COLO829 (cell line): ENCODE measurements at places on chromosomes 11 and 22.

DNA sequence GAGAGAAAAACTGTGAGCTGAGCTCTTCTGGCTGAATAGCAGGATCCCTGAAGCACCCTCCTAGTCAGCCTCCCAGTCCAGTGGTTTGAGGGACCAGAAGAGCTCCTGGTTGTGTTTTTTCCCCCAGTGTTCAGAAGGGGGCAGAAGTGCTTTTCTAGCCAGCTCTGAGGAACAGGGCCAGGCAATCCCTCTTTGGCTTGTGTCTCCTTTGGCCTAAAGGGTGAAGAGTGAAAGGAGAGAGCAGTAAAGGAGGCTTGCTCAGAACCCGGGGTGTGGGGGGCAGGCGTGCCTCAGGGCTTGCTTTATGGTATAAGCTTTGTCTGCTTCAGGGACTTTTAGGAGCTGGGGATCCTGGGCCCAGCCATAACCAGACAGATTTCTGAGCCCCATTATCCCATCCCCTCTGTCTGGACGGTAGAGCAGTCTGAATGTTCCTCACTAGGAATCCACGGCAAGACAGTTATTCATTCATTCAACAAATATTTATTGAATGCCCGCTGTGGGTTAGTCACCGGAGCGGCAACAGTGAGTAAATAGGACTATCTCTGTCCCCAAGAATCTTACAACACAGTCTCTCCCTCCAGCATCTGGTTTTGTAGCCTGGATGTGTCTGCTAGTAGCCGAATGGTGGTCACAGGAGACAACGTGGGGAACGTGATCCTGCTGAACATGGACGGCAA is 14.5 kb downstream of the ACP2 start:
- DNase-seq, result no peak

DNA sequence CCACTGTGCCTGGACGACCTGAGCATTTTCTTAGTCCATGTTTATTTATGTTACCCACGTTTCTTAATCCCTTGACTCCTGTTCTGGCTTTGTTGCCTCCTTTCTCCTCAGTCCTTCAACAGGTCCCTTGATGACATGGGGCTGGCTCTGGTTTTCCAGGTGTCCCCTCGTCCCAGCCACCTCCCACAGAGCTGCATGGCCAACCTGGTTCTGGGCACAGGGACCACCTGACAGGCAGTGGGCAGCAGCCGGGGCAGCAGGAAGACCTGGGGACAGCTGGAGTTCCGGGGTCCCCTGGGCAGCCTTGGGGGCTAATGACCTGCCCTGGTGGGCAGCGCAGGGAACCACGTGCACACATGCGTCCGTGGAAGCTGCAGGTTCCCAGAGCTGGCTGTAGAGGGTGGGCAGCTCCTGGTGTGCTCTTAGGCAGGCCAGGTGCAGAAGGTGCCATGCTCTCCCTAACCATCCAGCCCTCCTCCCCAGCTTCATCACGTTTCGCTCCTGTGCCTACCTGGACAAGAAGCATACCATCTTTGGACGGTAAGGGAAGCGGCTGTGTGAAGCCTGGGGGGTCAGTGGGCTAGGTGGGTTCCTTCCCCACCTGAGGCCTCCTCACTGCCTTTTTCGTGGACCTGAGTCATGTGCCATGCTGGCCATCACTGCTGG is 27.7 kb downstream of the PPIL2 start:
- no peak for DNase-seq

GRCh38 chr22:48051796-48052620 is 1289.6 kb downstream of the TBC1D22A start:
- DNase-seq, result no peak

GRCh38 chr11:112797648-112798293 is 163.4 kb upstream of the NCAM1 start:
- no peak for DNase-seq

DNA sequence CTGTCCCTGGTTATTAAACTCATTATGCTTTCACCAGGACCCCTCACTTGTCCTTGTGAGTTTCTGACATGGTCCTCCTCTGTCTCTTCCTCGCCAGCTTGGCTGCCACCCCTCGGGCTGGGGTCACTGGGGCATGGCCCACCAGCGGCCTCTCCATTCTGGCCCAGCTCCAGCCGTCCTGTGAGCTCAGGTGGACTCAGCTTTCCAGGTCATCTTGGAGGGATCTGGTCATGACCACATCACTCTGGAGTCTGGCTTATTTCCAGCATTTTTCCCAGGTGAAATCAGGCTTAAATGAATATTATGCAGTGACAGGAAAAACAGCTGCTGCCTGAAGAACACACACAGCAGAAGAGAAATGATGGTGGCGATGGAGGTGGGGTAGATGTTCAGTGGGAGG is 224.5 kb downstream of the ADAMTS15 start:
- no peak for DNase-seq

- no peak for DNase-seq
These were observed 7.2 kb downstream of the JAML start for GRCh38 chr11:118217575-118217974.

GRCh38 chr11:13680501-13681264 is 12.2 kb downstream of the FAR1 start:
- DNase-seq, result no peak

DNA sequence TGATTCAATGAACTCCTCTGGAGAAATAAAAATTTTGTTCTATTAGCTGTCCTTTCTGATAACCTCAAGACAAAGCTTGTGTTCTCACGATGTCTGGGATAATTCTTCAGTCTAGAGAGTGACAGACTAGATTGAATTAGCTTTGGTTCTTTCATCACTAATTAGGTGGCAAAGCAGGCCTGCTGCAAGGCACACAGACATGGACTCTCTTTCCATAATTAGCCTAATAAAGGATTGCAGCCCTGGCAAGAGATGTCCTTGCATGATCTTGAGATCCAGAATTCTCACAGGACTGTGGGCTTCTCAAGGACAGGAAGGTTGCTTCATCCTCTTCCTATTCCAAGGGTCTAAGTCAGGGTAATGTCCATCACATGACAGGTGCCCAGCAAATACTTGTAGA is 245.6 kb upstream of the ZC3H12C start:
- DNase-seq, result no peak
